ENCODE measurements at places on chromosomes 12 and 14. TPM values are rescaled to one million over a fixed set of nuclear protein-coding genes. Genes with fewer than 3 reads are reported as not detected.
A peak's percentile ranks its signal among the peaks of the same experiment; 100 is the strongest.

- no peak for ATAC-seq
Measured at GRCh38 chr12:15272376-15272775, 49.9 kb upstream of the PTPRO start.

C12orf56 gene
- total RNA-seq, result not detected

DNA sequence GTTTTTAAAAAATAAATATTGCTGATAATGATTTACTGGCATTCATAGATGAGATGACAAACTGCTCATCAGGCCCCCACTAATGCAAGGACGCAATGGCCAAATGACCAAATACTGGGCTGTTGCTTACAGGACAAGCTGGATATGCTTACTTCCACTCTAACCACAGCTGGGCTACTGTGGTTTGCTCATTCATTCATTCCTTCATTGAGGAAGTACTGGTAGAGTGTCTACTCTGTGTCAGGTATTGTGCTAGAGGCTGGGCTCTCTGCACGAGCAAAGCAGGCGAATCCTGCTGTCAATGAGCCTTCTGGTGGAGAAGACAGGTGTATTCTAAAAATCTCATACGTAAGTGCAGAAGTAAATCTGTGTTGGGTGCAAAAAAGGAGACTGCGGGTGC lies 113.3 kb upstream of the SLC38A2 start:
- no peak for ATAC-seq

GRCh38 chr14:97688631-97689336 lies 891.6 kb downstream of the VRK1 start:
- ATAC-seq, result no peak

DNA sequence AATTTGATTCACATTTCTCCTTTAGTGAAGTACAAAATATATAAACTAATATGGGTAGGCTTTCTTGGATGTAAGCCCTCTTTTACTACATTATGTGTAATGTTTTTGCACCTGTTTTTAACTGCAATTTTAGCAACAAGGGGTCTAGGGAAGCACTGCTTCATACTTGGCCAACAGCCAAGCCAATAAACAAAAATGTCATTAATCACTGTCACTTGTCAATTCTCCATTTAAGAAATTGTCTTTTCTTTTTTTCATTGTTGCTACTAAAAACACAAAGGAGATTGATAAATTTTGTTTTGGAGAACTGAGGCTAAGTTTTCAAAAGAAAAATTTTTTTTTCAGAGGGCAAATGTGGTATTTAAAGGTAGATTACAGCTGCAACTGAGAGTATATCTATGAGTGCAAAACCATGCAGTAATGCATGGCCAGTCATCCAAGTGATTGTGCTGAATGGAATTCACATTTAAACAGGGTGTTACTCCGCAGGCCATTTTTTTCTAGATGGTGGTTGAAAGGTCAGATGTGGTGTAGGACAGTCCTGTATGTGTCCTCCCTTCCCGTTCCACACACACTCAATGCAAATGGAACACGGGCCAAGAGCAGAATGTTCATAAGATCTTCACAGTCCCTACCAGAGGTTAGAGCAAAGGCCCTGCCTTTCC lies 503.0 kb upstream of the LMO3 start:
- no peak for ATAC-seq

PRICKLE1 gene
- total RNA-seq, result not detected

SLC25A21 gene
- not detected for total RNA-seq

GRCh38 chr14:93115821-93116675 lies at the start of gene ITPK1:
Gene ITPK1 (minus strand): TSS chr14:93115925. CDS start chr14:93115163, 762 bp downstream.
- ATAC-seq, result peak; percentile 71

DNA sequence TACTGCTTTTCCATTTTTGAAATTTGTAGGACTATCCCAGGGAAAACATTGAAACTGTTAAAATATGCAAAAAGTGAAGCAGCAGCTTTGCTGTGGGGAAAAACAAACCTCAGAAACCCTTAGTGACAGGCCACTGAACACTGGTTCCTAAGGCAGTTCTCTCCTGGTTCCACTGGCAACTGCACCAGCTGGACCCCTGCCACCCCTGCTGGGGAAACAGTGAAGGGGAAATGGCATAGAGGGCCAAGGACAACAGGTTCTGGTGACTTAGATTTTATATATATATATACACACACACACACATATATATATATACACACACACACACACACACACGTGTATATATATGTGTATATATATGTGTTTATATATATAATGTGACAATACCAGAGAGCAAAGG lies 16.2 kb upstream of the KRT7 start:
- ATAC-seq, result no peak

DNA sequence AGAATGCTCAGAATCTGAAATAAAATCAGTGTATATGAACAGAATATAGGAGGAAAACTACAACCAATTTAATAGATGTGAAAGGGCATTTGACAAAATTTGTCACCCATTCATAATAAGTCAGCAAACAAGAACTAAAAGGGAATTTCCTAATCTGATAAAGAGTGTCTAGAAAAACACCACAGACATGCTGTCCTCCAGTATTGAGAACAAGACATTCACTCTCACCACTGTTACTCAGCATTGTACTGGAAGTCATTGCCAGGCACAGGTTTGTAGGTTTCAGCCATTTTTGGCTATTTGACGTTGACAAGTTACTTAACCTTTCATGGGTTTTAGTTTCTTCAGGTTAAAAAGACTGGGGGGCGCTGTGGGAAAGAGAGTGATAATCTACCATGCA lies 13.2 kb downstream of the EIF2S1 start:
- peak; percentile 98 for ATAC-seq

SYT10 gene
- not detected for total RNA-seq

DNA sequence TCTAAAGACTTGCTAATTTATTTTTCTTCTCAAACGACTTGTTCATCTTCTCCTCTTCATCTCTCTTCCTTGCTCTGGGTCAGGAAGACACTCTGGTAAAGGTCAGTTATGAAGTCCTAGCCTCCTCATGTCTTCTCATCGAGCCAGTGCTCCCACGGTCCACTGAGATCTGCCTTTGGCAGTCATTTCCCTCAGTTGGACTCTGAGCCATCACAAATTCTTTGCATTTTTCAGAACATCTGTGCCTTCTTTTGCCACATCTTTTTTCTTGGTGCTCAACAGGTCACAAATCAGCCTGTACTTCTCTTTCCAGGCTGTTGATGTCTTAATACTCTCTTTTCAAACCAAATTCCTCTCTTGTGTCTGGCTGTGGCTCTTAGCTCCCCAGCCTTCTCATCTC lies 49.7 kb downstream of the IGF1 start:
- no peak for ATAC-seq

LRIG3 gene
- not detected for total RNA-seq

- ATAC-seq, result no peak
Measured at GRCh38 chr14:95255487-95255886, 64.2 kb downstream of the CLMN start.

DNA sequence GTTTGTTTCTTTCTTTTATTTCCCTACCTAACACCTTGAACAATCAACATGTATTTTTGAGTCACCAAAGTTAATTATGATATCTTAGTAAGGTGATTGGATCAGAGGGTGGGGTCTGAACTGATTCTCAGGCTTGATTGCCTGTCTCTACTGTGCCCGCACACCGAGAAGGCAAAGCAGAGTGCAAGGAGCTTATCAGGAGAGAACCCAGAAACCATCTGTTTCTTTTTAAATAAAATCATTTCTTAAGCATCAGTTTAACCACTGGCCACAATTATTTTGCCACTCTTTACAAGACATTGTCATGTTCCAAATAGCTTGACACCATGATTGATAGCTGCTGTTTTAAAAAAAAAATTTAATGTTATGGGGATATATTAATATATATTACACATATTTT lies 3.1 kb downstream of the GARIN2 start:
- ATAC-seq, result no peak

- no peak for ATAC-seq
Measured at GRCh38 chr14:101711041-101711856, 50.3 kb upstream of the PPP2R5C start.

DNA sequence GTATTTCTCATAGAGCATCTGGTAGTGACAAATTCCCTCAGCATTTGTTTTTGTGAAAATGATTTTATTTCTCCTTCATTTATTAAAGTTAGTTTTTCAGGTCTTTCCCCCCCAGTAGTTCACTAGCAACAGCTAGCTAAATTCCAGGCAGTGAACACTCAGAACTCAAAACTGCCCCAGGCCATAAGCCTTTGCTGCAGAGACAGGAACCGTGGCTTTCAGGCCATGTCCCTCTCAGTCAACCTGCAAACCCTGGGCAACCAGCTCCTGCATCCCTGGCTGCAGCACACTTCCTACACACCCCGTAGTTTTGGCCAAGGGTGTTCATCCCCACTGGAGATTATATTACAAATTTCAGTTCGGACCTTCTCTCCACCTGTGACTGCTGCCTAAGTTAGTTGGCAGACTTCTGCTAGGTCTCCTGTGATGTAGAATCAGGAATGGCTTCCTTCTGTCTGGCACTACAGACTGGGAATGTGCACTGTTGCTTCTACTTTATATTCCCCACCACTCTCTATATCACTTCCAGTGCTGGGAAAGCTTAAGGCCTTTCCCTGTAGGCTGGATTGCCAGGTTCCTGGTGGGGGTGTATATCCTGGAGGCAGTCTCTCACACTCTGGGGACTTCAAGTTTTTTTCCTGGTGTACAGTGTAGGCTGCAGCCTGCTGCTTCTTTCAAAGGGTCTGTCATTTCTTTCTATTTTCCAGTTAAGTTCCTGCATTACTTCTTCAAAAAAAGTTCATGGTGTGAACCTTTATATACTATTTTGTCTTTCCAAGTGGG lies 924.4 kb upstream of the LRFN5 start:
- no peak for ATAC-seq

DNA sequence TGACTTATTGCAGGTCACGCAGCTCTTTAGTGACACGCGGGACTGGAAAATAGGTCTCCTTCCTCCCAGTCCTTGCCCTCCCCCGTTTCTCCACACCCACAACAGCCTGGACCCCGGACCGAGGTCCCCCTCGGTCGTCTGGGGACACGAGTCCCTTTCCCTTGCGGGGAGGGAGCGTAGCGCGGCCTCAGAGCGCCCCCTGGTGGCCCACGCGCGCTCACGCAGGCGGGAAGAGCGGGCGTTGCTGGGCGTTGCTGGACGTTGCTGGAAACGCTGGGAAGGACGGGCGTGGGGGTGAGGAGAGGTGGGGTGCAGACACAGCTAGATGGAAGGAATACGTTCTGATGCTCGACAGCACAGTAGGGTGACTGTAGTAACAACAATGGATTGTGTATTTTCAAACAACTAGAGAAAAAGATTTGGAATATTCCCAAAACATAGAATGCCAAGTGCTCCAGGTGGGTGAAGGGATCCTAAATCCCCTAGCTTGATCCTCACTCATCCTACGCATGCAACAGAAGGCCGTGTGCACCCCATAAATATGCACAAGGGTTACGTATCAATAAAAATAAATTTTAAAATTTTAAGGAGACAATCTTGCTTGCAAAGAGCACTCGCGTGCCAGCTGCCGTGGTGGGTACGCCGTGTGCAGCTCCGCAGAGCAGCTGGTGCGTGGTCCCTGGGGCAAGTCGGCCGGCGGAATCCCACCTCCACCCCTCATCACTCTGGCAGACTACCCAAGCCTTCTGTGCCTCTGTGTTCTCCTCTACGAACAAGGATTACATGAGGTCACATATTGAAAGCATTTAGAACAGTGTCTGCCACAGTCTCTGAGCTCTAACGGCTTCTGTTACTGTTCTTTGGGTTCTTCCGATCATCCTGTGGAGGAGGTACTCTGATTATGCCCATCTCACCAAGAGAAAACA lies 87.4 kb downstream of the B4GALNT3 start:
- peak; percentile 84 for ATAC-seq

DNA sequence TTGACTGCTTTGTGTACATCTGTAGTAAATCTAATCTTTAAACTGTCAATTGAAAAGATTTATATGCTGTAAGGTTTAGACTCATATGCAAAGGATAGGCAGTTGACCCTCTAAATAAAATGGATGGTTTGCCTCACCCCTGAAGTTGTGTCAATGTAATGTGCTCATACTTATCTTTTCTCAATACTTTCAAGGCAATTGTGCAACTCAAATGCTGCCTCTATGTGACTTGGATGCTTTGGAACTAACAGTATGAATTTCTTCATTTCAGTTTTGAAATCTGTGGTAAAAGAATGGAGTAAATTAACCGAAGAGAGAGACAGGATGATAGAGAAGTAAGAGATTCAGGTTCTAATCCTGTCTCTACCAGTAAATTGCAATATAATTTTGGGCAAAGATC lies 9.7 kb downstream of the PDE6H start:
- no peak for ATAC-seq

MMP17 gene
- total RNA-seq, result not detected

DNA sequence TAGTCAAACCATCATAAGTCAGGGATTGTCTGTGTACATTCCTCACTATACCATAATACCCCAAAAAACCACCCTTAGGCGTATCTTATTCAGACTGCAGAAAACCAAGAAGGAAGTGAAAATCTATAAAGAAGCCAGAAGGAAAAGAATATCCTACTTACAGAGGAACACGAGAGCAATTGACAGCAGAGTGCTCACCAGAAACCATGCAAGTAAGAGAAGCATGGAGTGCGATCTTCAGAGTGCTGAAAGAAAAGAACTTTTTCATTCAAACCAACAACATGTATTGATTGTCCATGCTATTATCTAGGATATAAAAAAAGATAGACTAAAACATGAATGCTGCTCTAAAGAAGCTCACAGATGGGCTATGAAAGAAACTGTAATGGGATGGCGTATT lies 50.8 kb downstream of the STXBP6 start:
- no peak for ATAC-seq

DNA sequence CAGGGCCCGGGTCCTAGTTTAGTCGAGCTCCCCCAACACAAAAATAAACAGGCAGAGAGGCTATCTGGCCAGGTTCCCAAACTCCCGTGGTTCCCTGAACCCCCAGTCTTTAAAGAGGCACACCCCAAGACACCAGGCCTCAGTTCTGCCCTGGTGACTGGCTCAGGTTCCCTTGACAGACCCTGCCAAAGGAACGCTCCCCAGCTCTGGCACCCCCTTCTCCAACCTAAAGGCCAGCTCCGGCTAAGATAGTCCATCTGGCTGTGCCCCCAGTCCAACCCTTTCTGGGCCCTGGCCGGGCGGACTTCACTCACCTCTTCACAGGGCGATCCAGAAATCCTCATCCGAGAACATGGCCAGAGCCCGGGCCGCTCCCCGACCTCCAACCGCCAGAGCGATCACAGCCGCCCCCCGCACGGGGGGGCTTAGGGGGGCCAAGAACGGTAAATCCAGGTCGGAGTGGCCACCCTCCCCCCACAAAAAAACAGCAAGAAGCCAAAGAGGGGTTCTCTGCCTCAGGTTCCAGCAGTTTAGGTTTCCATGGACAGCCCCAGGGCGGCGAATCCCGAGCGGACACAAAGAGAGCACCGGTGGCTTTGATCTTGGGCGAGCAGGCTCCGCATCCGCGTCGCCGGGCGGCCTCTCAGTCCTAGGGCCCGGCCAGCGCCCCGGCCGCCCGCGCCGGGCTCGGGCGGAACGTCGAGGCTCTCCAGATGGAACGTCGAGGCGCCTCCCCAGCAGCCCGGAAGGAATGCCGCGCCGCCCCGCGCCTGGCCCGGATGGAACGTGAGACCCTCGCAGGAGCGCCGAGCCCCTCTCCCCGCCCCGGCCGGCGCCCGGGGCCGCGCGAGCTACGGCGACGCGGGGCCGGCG lies 1.1 kb downstream of the KMT2D start:
- ATAC-seq, result peak; percentile 14

- ATAC-seq, result no peak
Measured at GRCh38 chr14:91847693-91848092, 19.6 kb downstream of the TC2N start.
